ENCODE measurements at places on chromosomes 12 and 14.

- DNase-seq = no peak
Measured at GRCh38 chr14:100399052-100399849, 76.1 kb downstream of the SLC25A47 start.

- DNase-seq = no peak
Measured at GRCh38 chr14:94451826-94452225, 774 bp downstream of the SERPINA11 start.

GRCh38 chr14:46248001-46248630 is 403.5 kb downstream of the RPL10L start:
- DNase-seq = no peak

DNA sequence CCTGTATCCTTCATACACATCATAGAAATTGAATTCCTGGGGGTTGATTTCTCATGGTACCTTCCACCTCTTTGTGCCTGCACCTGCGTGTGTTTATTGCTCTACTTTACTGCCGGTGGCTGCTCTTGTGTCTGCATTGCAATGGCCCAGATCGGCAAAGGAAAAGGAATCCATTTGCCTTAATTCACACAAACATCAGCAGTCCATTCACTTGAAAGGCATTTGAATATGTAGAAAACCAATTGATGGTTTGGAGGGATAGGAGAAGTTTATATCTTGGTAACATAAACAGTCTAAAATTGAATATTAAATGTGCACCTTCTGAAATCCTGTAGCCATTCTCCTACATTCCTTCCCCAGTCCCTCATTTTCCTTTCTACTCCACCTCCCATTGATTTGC is 74.0 kb downstream of the SNAPC1 start:
- DNase-seq = no peak

All from activated naive CD4-positive, alpha-beta T cell treated with anti-CD3 and anti-CD28 coated beads, Interleukin-2, amount 50 U/mL, for 72 hours (primary cell).